CD4-positive, CD25-positive, alpha-beta regulatory T cell (primary cell): ENCODE measurements at places on chromosomes 6 and 20.

- H3K27ac ChIP-seq: peak overlapping the region; percentile 85
- peak overlapping the region; percentile 90 for H3K4me3 ChIP-seq
- no peak for DNase-seq
- H3K4me1 ChIP-seq: peaks cover 35% of the 10 kb centered on the region
- H3K36me3 ChIP-seq: no peaks in the 10 kb centered on the region
- H3K27me3 ChIP-seq: peaks cover 19% of the 10 kb centered on the region
Observed at GRCh38 chr6:90294008-90294511, 2.6 kb downstream of the BACH2 start.

DNA sequence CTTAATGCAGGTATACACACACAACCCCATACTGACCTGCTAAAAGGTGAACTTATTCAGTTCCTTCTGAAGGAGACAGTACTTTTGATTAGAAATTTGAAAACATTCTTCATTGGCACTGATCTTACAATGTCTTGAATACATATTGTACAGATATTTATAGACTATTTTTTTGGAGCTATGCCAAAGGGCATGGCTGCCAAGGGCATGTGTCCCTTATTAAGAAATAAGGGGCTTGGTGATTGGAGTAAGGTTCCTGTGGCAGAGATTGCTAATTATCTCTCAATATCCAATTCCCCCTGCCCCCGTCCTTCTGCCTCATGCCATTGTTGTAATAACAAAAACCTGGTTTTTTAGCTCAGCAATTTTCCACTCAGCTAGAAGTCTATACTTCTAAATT lies 355.9 kb downstream of the FARS2 start:
- H3K36me3 ChIP-seq: peaks cover 3% of the 10 kb centered on the region
- H3K27me3 ChIP-seq: no peaks in the 10 kb centered on the region
- DNase-seq: no peak
- H3K4me3 ChIP-seq: no peak overlapping the region
- no peak overlapping the region for H3K27ac ChIP-seq

- H3K36me3 ChIP-seq: no peaks in the 10 kb centered on the region
- peaks cover 13% of the 10 kb centered on the region for H3K27me3 ChIP-seq
- no peak for DNase-seq
Observed at GRCh38 chr6:6074190-6074589, 67.5 kb upstream of the NRN1 start.

DNA sequence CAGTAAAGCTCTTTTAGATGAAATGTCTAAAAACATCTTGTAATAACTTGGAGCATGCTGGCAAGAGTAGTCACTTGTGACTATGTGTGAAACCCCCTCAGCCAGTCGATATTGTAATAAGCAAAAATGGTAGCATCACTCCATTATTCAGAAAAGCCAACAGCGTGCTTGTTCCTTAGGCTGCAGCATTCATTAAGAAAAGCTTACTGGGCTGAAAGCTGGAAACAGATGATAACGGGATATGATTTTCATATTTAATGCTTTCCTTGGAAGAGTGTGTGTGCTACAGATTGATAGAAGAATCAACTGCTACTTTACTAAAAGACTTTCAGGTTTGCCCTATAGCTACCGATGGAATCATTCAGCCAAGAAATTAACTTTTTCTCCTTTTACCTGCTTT lies 20.3 kb downstream of the KIZ start:
- H3K27me3 ChIP-seq: no peaks in the 10 kb centered on the region
- H3K27ac ChIP-seq: no peak overlapping the region
- H3K36me3 ChIP-seq: peaks cover 14% of the 10 kb centered on the region
- no peak for DNase-seq
- H3K4me1 ChIP-seq: no peaks in the 10 kb centered on the region

- H3K36me3 ChIP-seq: peaks cover 2% of the 10 kb centered on the region
- H3K27ac ChIP-seq: no peak overlapping the region
- H3K4me1 ChIP-seq: peaks cover 16% of the 10 kb centered on the region
- no peak for DNase-seq
- H3K27me3 ChIP-seq: no peaks in the 10 kb centered on the region
Observed at GRCh38 chr6:41049955-41050354, 3.0 kb upstream of the APOBEC2 start.
